Stimulated activated CD8-positive, alpha-beta memory T cell treated with anti-CD3 and anti-CD28 coated beads, Interleukin-2, amount 100 ng/mL, for 48 hours (primary cell): ENCODE measurements at places on chromosomes 3 and 15.

DNA sequence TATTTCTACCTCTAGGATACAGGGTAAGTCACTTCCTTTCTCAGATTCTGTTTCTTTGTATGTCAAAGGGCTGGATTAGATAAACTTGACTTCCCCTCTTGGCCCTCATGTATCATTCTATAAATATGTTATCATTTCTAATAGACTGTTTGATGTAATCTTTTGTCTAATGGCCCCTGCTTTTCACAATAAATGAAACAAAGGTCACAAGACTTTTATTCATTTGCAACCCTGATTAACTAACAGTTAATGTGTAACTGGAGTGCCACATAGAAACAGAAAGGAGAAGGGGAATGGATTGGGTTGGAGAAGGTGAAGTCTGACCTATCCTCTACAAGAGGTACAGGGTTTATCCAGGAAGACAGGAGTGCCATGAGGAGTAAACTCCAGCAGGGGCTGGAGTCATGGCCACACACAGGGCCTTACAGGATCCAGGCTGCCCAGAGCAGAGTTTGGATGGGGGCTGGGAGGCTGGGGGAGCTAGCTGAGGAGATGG lies 8.0 kb upstream of the B3GNT5 start:
- no peak for DNase-seq

GRCh38 chr15:27592036-27592760 lies 506.9 kb downstream of the OCA2 start:
- no peak for DNase-seq

DNA sequence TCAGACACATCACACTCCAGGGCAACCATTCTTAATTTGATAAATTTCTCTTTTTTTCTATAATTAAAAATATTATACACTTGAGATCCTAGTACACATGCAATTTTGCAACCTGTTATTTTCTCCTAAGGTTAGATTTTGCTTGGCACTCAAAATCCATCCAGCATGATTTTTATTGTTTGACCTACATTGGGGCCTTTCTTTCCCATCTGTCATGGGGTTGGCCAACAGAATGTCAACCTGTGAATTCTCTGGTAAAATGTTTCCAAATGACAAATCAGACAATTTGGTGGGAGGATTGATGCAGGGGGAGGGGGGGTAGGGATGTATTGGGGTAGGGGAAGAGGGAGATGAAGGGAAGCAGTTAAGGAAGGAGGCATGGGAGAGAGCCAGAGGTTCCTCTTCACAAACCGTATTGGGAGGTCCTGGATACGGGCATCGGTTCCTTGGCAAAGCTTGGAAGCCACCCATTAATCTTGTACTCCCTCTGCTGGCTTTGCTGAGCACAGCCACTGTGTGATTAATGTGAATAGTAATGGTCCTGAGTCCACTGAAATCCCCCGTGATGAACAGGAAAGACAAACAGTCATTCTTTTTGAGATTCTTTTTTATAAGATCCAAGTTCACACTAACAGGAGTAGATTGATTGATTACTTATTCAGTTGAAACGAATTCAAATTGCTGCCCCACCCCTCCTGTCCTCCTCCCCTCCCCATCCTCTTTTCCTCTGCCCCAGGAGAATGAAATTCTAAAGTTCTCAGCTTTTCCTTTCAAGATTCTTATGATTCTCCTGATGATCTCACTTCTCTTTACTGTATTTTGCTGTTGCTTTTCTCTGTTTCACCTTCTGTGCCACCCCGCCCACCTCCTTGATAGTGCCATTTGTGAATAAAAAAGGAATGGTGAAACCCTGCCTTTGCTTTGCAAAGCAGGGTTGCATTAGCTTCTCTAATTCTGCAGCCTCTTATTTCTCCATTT lies 82.2 kb upstream of the SLC25A26 start:
- peak; percentile 1 for DNase-seq

GRCh38 chr3:194333212-194333980 lies 17.7 kb downstream of the CPN2 start:
- peak; percentile 88 for DNase-seq

DNA sequence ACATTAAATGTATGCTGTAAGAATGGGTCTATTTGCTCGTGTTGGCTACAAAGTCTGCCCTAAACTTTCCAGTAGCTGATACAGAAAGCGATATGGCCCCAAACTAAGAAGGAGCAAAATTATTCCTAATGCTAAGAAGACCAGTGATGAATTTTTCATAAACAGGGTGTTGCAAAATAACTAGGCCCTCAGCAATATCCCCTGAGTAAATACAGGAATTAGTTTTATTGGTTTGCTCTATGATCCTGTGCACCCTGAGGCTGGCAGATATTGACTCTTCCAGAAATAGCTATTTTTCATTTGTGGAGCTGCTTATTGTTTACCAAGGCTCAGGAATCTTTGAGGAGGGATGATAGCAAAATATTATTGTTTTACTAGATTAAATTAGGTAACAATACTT lies 60.9 kb upstream of the CCNL1 start:
- DNase-seq = no peak

GRCh38 chr3:123276346-123277006 lies 74.7 kb downstream of the SEC22A start:
- no peak for DNase-seq

DNA sequence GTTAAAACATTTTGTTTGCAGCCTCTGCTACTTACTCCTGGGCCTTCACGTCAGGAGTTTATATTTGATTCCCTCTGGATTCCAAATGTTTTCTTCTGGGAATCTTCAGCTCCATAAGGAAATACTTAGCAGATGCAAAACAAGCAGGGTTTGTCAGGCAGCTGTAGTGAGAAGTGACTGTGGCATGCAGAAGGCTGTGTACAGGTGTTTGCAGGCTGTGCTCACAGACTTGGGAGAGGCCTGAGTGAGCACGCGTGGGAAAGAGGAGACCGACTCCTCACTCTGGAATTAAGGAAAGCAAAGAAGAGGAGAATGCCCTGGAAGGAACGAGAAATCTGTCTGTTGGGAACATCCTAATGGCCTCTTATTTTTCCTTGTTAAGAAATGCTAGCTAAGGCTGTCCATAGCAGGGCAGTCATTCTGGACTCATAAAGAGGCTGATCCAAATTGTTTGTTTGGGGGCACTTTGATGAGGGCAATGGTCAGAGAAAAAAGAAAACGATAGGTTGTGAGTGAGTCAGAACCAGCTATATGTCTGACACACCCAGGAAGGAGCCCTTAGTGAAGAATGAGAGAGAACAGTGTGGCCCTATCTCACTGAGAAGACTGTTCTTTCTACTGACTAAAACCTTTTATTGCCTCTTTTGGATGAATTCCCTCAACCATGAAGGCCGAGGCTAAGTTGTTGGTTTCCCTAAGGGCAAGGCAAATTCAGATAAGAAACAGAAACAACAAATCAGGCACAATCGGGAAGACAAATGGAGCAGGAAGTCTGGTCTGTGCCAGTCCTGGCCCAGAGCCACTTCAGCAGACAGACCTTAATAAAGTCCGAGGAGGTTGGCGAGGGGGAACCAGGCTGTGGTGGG lies 82.6 kb downstream of the TGFBR2 start:
- DNase-seq = no peak

DNA sequence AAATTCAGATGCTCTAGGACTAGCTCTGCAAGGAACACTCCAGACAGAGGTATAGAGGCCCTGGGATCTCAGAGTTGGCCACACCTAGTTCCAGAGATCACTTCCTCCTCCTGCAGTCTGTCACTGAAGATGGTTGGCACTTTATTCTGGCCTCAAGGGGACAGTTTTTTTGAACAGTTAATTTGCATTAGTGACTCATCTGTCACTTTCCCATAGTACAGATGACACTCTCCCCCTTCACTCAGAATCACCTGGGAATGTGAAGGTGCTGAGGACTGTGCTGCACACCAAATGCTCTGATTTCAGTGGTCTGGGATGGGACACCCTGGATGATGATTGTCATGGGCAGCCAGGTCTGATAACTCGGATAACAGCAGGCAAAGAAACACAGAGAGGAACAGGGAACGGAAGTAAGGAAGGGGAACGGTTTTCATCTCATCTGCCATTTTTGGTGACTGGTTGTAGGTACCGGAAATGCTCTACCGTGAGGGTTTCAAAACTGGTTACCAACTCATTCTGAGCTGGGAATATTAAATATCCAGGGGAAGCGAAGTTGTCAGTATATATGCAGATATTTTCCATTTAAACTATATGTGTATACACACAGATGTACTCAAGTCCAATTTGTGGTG lies 232.5 kb upstream of the ST8SIA2 start:
- DNase-seq = no peak

GRCh38 chr3:58183221-58183620 lies 27.6 kb downstream of the DNASE1L3 start:
- DNase-seq = no peak

- no peak for DNase-seq
Measured at GRCh38 chr3:119239206-119239820, 1.4 kb downstream of the B4GALT4 start.

- DNase-seq = no peak
Measured at GRCh38 chr3:149442851-149443544, 31.5 kb upstream of the TM4SF4 start.
